BJ (cell line): ENCODE measurements at places on chromosomes 12 and 14. TPM values are rescaled to one million over a fixed set of nuclear protein-coding genes. Genes with fewer than 3 reads are reported as not detected.

GRCh38 chr12:121423253-121423652 lies 23.3 kb downstream of the RNF34 start:
- no peak for DNase-seq

DNA sequence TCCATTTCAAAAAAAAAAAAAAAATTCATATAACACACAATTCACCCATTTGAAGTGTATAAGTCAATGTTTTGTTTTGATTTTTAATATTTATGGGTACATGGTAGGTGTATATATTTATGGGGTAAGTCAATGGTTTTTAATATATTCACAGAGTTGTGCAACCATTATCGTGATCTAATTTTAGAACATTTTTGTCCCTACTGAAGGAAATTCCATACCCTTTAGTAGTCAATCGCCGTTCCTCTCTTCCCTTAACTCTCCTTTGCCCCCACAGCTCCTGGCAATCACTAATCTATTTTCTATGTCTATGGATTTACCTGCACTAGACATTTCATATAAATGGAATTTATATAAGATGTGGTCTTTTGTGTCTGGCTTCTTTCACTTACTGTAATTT lies 92.8 kb downstream of the TRAFD1 start:
- no peak for DNase-seq

- no peak for DNase-seq
Observed at GRCh38 chr12:80170915-80171314, 71.6 kb downstream of the OTOGL start.

- no peak for DNase-seq
Observed at GRCh38 chr14:96964726-96965415, 167.7 kb downstream of the VRK1 start.

DNA sequence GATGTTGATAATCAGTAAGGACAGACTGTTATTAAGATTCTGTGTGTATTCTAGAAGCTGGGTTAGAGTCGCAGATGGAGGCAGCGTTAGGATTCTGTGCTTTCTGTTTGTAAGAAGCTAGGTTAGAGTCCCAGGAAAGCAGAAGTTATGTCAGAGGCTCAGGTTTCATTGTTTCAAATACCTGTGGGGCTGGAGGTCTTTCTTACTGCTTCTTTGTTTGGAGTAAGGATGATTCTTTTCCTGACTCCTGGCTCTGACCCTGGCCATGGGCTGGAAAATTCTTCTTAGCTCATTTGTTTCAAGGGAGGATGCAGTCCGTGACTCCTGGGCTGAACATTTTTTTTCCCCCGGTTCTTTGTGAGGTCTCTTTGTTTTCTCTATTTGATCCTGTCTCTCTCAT lies 5.2 kb downstream of the MUCL1 start:
- DNase-seq = no peak

DNA sequence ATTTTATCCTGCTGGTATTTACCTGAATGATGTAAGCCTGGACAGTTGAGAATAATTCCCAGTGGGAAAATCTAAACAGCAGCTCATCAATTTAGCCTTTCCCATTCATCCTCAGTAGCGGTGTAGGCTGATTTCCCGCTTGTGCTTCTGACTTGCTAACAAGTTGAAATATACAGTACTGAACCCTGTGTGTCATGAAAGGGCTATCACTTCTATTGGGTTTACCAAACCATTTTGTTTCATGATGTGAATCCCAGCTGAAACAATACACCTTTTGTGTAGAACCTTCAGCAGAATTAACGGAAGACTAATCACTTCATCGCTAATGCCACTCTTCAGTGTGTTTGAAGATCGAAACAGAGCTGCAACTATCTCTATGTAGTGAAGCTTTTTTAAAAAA lies 88.4 kb downstream of the POLR3B start:
- no peak for DNase-seq

DNA sequence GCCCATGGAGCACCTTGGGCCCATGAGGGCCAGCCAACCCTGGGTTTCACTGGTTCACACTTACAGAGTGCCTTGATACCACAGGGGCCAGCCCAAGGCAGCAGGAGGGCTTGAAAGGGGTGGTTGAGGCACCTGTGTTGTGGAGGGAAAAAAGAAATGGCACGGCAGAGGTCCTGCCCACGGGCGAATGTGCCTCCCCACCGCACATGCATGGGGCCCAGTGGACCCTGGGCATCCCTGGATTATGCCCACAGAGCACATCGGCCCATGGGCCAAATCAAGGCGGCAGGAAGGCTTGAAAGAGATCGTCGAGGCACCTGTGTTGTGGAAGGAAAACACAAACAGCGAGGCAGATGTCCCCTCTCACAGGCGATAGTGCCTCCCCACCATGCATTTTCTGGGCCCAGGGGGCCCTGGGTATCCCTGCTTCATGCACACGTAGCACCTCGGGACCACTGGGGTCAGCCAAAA lies 378.1 kb downstream of the ALG10 start:
- no peak for DNase-seq

DNA sequence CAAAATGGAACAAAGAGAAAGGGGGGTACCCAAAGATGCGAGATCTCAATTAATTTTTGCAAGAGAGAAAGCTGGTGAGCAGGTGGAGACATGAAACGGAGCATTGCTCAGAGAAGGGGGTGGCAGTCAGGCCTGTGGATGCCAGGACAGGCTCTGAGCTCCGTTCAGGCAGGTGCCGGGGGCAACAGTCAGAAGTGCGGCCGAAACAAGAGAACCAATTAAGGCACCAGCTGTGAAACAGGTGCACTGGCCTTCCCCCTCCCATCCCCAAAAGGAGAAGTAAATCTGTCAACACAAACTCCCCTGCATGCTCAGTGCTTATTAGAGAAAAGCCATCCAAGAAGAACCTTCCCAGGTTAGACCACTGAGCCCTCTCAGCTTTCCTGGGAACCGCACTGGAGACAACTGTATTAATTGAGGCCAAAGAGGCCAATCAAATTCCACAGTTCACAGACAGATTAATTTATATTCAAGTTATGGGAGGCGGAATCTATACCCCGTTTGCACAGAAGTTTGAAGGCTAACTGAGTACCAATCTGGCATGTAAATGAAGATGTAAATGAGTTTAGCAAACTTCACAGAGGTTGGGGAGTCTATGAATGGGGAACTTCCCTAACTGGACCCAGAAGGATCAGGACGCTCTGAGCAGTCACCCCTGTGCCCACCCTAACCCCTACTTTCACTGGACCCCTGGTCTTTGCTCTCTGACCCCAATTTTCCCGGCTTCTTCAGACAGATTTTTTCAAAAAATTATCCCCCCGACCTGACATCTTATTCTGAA lies 20.9 kb downstream of the OAS2 start:
- DNase-seq = no peak

DNA sequence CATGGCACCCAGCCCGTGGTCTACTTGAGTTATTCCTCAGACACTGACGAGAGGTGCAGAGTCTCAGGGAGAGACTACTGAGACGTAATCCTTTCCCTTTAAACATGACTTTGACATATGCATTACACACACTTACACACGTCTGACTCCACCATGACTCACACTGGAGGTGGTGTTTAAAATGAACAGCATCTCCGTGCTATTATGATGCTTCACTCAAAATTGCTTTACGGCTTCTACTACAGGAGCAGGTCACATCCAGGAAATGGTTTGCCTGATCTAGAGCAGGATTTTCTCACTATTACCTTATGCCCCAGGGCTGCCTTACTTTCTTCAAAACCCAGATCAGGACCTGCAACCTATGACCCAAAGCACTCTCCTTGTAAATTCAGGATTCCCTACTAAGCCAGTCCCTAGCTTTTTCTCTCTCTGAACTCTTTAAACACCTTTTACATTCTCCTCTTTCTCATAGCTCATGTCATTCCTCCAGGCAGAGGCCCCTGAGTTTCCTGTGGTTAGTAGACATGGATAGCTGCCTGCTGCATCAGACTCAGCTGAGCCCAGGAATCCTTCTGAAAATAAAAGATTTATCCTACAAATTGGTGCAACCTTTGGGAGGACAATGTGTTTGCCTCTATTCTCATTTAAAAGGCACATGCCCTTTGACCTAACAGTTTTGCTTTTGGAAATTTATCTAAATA lies 31.2 kb downstream of the TMCC3 start:
- DNase-seq = peak; percentile 15

DNA sequence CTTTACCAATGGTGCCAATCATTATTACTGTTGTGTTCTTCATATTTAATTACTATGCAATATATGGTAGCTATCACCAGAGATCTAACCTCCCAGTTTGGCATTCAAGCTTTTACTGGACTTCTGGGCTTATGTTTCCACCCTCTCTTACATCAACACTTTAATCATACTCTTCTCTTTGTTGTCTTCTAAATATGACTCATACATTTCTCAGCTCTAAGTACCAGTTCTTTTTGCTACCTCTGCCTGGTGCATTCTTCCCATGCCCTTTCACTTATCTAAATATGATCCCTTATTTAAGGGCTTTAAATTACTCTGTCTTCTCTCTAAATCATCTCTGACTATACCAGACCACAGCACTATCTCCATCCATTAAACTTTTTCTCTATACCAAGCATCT lies 246.1 kb upstream of the CCDC196 start:
- no peak for DNase-seq

GRCh38 chr14:93716746-93717667 lies 71.3 kb downstream of the PRIMA1 start:
- DNase-seq = no peak

DNA sequence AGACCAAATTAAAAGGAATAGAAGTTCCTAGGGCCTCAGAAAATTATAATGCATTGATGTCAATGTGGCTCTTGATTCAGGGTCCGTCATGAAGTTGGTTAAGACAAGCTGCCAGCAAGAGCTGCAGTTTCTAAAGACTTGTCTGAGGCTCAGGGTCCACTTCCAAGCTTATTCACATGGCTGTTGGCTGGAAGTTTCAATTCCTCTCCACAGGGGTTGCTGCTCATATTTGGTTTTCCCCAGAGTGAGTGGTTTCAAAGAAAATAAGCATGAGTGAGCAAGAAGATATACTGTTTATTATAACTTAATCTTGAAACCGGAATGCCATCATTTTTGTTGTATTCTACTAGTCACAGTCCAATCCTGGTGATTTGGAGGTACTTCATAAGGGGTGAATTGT lies 1247.4 kb downstream of the LRFN5 start:
- no peak for DNase-seq

- peak; percentile 56 for DNase-seq
Observed at GRCh38 chr12:132453361-132454192, 36.4 kb upstream of the FBRSL1 start.

DNA sequence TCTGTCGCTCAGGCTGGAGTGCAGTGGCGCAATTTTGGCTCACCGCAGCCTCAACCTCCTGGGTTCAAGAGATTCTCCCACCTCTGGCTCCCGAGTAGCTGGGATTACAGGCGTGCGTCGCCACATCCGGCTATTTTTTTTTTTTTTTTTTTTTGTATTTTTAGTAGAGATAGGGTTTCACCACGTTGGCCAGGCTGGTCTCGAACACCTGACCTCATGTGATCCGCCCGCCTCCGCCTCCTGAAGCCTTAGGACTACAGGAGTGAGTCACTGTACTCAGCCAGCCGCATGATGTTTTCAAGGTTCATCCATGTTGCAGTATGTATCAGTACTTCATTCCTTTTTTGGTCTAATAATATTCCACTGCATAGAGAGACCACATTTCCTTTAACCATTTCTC lies 2.4 kb upstream of the RNF34 start:
- DNase-seq = no peak

DNA sequence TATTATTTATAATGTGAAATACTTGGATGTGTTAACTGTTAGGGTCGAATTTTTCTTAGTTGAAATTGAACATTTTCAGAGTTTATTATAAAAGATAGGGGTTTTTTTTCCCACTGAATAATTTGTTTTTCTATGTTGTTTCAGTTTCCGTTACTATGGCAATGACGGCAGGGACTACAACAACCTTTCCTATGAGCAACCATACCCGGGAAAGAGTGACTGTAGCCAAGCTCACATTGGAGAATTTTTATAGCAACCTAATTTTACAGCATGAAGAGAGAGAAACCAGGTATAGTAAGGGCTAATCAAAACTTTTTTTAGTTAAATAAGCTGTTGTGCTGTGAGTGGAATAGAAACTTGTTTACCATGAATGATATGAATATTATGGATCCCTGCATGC lies 35.1 kb upstream of the BMAL2 start:
- no peak for DNase-seq

DNA sequence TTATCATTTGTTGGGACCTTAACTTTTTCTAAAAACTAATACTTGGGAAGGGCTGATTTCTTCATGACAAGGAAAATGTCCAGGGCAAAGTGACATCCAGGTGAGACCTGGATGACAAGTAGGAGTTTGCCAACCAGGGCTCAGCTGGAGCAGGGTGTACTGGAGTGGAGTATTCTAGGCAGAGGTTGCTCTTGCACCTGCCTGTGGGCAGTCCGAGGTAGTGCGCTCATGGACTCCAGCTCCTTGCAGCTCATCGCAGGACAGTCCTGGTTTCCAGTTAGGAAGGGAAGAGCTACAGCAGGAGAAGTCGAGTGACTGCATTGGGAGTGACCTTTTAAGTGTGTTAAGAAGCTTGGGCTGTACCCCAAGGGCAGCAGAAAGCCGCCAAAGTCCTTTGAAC lies 175.9 kb downstream of the PELI2 start:
- no peak for DNase-seq

- no peak for DNase-seq
Observed at GRCh38 chr12:22533155-22533554, 11.2 kb downstream of the C2CD5 start.

- no peak for DNase-seq
Observed at GRCh38 chr12:70609739-70610491, 27.3 kb downstream of the PTPRB start.

GRCh38 chr12:132638541-132639408 lies 20.2 kb downstream of the P2RX2 start:
- DNase-seq = peak; percentile 17

- no peak for DNase-seq
Observed at GRCh38 chr12:44812062-44812461, 64.1 kb downstream of the NELL2 start.

ST8SIA1 gene
- not detected in 2 replicates for polyA plus RNA-seq

E2F7 gene
- polyA plus RNA-seq = 3.6 and 3.9 TPM in 2 replicates

AHNAK2 gene
- polyA plus RNA-seq = 6.5 and 6.6 TPM in 2 replicates

RFX4 gene
- polyA plus RNA-seq = not detected in 2 replicates

ITPK1 gene
- polyA plus RNA-seq = 37.0 and 49.0 TPM in 2 replicates

C12orf54 gene
- not detected in 2 replicates for polyA plus RNA-seq

LRP1-AS gene
- polyA plus RNA-seq = not detected in 2 replicates

NT5DC3 gene
- 1.2 and 2.6 TPM in 2 replicates for polyA plus RNA-seq

GALNT8 gene
- 0.02 TPM in 1 of 2 replicates, not detected in the other for polyA plus RNA-seq
